NCI-H460 (cell line): ENCODE measurements at places on chromosomes 11 and 22. TPM values are rescaled to one million over a fixed set of nuclear protein-coding genes. Genes with fewer than 3 reads are reported as not detected.

- DNase-seq, result no peak
Observed at GRCh38 chr11:58530236-58530635, 22.3 kb upstream of the OR5B21 start.

LMNTD2 gene
- 0.38 and 1.8 TPM in 2 replicates for total RNA-seq

GRCh38 chr22:22157348-22157725 is 87.2 kb upstream of the VPREB1 start:
- no peak for DNase-seq

TIMM8B gene
- 63.3 and 69.5 TPM in 2 replicates for total RNA-seq

DNA sequence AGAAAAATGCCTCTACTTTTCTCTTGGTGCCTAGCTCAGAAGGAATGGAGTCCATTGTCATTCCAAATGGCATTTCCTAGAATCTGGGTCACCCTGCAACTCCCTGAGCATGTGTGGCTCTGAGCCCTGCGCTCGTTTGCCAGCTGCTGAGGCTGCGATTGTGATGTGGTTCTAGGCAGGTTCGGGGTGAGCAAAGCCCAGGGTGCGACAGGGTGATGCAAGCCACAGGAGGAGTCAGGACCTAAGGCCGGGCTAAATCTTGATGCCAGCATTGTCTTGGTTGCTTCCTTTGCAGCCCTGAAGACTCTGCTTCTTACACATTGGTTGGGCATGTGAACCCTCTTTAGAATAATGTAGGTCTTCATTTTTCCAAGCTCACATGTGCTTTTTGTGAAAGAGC is 131.0 kb downstream of the MORC2 start:
- no peak for DNase-seq
